Activated CD4-positive, CD25-positive, alpha-beta regulatory T cell treated with anti-CD3 and anti-CD28 coated beads, Interleukin-2, amount 50 U/mL, for 16 hours (primary cell): ENCODE measurements at places on chromosomes 6 and 20.

GRCh38 chr6:53673162-53673727, 7.7 kb upstream of the KLHL31 start:
- no peak for DNase-seq

DNA sequence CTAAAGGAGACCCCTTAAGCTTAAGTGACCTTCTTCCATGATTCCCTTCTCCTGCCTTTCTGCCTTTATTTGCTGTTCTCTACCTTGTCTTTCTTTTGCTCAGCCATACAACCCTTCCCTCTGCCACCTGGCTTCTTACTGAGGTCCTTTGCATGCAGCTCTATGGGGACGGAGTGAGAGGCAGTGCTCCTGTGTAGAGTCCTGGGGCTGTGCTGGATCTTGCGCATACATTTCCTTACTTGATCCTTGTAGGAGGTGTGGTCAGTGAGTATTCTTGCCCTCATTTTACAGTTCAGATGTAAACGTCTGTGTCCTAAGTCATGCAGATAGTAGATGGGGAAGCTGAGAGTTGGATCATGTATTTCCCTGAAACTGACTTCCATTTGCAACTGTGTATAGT, 5.7 kb downstream of the SASH1 start:
- no peak for DNase-seq

DNA sequence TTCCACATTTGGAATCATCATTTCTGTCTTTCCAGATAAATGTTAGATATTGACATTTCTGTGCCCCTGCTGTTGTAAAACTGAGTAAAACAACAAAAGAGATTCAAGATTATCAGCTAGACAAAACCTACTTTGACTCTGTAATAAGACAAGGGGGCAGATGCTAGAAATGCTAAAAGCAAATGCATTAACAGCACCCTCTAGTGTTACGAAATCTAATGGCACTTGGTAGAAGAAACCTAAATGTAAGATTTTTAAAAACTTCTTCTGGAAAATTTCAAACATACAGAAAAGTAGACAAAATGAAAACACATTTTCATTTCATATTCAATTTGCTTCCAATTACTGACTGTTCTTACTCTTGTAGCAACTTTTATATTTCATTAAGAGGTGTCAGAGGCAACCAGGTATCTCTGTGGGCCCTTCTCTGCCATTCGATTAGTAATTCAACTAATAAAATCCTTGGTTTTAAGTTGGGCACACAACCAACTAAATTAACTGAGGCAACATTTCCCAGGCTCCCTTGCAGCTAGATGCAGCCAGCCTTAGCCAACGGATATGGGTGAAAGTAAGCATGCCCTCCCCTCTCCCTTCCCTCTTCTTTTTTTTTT, 45.0 kb downstream of the SLC23A2 start:
- DNase-seq = no peak

GRCh38 chr6:139680819-139681218, 306.4 kb upstream of the CITED2 start:
- no peak for DNase-seq

DNA sequence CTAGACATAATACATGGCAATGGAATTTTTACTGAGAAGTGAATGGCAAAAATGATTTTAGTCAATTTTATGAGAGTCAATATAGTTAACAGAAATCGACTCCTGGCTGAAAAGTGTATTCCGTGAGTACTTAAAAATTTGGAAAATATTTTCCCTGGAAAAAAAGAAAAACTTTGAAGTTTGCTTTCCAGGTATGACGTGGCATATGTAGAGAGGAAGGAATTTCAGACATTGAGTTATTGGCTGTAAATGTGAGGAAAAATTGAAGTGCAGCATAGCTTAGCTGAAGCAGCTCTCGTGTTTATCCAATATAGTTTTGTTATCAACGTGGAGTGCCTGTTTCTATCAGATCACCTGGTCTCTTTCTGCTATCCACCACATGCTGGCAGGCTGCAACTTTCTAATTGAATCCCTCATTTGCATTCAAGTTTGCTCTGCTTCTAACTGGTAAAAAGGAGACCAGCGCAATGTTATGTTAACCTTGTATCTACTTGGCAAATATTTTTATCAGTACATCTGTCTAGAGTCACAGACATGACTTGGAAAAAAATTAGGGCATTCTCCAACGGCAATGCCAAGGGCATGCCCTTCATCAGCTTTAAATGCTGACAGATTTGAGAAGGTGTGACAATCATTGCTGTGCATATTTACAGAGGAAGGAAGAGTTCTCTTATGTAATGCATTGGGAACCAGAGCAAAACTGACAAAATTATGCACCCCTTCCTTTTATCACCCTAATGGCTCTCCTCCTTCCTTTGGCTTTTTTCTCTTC, 1102.8 kb upstream of the FLRT3 start:
- no peak for DNase-seq

DNA sequence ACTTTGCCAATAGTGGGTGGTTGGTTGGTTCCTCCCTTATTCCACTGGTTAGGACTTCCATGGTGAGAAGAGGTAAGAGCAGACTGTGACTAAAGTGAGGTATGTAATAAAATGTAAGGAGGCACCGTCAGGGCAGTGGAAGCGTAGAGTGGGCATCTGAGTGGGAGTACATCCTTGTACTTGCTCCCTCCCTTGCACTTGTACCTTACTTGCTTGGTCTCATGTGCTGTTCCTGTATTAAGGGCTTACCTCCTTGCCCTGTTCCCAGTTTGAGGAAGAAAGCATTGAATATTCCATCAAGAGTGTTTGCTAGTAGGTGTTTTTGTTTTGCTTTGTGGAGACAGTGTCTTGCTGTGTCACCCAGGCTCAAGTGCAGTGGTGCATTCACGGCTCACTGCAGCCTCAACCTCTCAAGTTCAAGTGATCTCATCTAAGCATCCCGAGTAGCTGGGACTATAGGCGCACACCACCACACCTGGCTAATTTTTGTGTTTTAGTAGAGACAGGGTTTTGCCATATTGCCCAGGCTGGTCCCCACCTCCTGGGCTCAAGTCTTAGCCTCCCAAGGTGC, 25.5 kb downstream of the AMD1 start:
- DNase-seq = no peak

- no peak for DNase-seq
Measured at GRCh38 chr6:35213824-35214756, at the start of gene SCUBE3. Gene SCUBE3, plus strand, starts transcription at chr6:35213956. Its CDS starts 463 bp downstream, at chr6:35214419.

- DNase-seq = no peak
Measured at GRCh38 chr6:15305909-15306308, 60.0 kb downstream of the JARID2 start.

- DNase-seq = no peak
Measured at GRCh38 chr6:137307163-137307854, 88.1 kb upstream of the IFNGR1 start.

- no peak for DNase-seq
Measured at GRCh38 chr6:109512271-109512817, 29.3 kb upstream of the ZBTB24 start.

DNA sequence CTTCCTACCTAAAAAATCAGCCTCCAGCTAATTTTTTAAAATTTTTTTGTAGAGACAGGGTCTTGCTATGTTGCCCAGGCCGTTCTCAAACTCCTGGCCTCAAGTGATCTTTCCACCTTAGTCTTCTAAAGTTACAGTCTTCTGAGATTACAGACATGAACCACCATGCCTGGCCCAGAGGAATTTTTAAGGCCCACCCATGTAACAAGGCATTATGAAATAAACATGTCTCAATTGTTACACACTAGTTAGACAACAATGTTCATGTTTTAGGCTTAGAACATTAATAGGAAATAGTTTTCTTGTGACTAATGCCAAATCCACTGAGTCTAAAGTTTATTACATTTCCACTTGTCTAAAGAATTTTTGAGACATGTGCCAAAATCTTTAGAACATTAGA, 221.2 kb downstream of the LAMA2 start:
- DNase-seq = no peak

GRCh38 chr6:169800668-169801395, 49.4 kb downstream of the ERMARD start:
- DNase-seq = no peak

GRCh38 chr6:101666256-101666655, 272.7 kb downstream of the GRIK2 start:
- DNase-seq = no peak

DNA sequence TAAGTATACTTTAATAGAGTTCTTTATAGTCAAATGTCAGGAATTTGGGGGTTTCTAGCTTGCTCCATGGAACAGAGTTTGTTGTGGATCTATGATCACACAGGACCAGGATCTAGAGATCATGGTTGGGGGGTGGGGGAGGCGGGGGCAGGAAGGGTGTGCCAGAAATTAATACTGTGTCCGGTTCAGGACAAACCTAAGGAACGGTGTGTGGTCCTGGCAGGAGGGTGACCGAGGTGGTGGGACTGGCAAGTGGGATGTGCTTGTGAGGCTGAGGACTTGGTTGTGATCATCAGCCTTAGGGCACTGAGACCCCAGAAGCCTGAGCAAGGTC, 27.9 kb downstream of the GSTA3 start:
- DNase-seq = no peak

- DNase-seq = no peak
Measured at GRCh38 chr6:25369036-25369432, 89.9 kb downstream of the CARMIL1 start.

DNA sequence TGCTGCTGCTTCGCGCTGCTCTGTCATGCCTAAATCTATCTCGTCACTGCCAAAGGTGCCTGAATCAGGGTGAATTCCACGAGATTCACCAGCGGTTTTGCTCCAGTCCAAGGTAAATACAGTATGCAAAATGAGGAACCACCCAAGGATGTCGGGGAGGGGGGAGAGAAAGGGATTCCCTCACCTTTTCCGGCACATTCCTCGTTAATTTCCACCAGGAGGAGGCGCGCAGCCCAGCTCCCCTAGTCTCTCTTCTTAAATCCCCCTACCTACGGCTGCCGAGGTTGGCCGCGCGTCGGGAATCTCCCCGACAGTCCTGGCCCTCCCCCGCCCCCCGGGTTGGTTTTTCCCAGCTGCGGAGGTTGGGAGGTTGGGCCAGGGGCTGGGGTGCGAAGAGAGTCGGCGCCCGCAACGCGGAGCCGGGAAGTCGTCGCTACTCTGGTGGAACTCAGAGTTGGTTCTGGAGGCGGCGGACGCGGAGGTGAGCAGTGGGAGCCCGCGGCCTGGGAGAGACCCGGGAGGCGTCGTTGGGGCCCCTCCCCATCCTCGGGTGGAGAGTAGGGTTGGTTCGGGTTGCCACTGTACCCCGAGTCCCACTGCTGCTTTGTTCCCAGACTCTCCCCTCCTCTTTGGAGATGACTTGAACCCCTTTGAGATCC, at the start of gene TPBG:
TSS of gene TPBG (plus strand) at position 390 of the 659 bp plus-strand sequence. CDS start 1,145 bp downstream, outside the sequence.
- no peak for DNase-seq

DNA sequence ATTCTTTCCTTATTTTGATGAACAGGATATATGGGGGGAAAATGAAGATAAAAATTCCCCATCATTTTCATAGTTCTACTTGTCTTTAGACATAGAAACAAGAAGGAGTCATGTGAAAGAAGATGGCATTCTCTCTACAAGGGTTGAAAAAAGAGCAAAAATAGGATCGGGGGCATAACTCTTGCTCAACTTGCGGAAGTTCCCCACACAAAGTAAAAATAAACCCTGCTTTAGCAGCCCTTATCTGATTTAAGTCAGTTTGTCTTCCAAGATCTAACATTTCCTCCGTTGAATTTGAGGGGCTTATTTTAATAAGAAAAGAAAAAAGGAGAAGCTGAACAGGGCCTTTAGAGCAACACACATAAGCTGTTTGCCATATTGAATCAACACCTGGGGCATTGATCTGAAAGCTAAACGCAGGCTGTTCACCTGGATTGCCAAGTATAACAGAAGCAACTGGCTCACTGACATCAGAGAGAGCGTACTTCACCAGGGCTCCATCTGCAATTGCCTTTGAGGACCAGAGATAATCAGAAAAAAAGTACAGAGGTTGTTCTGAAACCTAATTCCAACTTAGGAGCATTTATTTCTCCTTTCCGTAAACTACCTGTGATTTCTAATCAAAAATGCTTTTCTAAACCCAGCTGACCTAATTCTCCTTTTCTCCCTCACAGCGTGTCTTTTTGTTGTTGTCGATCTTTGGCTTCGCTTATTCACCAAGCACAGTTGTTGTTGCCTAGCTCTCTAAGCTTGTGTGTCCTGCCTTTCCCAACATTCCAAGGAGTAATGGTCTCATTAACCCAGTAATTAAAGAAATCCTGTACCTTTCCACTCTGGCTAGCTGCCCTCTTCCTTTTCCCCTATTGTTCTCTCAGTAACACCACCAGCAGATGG, 568.0 kb downstream of the KIF16B start:
- no peak for DNase-seq

- DNase-seq = no peak
Measured at GRCh38 chr6:150334790-150335783, 33.7 kb upstream of the IYD start.

GRCh38 chr20:25020901-25021301, 28.4 kb upstream of the APMAP start:
- no peak for DNase-seq

GRCh38 chr20:57851796-57852195, 142.0 kb upstream of the PMEPA1 start:
- DNase-seq = no peak

DNA sequence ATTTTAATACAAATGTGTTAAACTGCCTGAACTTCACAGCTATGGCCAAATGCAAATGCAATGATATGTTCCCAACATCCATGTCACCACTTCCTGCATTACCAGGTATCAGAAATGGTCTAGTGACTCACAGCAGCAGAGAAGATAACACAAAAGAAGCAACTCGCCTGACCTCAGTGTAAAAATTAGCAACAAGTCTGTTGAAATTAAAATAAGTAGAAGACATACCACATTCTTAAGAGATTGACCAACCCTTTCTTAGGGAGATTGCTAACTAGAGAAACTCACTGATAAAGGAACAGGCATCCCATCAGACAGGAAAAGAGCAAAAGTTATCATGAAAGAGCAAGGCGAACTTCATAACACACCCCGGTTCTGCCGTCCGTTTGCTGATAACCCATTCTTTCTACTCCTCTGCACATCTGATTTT, 45.1 kb downstream of the RNASET2 start:
- DNase-seq = no peak

- no peak for DNase-seq
Measured at GRCh38 chr20:19284400-19285178, 72.1 kb downstream of the SLC24A3 start.

DNA sequence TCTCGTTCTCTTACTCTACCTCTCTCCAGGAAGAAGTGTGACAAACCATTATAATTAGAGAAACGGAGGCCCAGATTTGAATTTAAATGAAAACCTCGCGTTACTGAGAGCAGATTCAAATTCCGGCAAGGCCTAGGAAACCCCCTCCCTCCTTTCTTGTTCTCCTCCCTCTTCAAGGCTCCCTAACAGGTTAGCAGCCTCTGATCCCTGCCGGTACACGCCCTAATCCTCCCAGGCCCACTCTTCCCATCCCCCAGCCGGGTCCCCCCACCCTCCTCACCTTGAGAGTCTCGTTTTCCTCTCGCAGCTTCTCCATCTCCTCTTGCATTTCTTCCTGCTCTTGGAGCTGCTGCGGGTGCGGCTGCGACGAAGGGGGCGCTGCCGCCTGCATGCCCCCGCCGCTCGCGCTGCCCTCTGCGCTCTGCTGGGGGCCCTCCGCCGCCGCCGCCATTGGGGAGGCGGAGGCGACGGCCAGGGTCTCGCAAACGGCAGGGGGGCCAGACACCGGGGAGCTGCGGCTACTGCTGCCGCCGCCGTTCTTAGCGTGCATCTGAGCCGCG, 3.8 kb downstream of the MTCL3 start:
- DNase-seq = no peak

GRCh38 chr6:85252085-85252484, 197.8 kb upstream of the NT5E start:
- no peak for DNase-seq
